ENCODE measurements at places on chromosomes 3 and 15.

DNA sequence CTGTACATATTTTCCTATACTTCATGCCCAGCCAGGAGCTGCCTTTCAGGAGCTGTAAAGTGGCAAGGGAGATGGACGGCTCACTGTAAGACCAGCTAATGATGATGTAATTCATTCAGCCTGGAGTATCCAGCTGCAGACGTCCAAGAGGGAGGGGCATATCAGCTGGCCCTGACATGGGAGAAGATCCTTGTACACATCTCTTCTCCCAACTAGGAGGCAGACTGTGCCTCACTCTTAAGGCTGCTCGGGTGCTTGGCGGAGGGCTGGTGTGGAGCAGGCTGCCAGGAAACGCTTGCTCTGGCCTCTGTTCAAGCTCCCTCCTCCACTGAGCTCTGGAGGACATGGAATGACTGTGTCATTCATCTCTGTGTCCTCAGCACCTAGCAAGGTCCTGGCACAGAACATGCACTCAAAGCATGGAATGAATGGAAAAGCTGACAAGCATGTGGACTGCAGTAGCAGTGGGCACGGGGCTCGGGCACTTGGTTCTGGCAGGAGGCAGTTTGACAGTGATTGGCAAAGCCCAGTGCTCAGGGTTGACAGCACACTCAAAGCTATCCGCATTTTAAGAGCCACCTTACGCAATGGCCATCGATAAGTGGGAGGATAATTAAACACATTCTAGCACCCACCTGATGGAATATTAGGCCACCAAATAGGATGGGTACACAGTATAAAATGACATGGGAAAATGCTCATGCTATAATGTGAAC lies 72.4 kb downstream of the TBC1D2B start:
- DNase-seq = no peak

GRCh38 chr3:180680097-180680430 lies 775 bp upstream of the CCDC39 start:
- DNase-seq = no peak

DNA sequence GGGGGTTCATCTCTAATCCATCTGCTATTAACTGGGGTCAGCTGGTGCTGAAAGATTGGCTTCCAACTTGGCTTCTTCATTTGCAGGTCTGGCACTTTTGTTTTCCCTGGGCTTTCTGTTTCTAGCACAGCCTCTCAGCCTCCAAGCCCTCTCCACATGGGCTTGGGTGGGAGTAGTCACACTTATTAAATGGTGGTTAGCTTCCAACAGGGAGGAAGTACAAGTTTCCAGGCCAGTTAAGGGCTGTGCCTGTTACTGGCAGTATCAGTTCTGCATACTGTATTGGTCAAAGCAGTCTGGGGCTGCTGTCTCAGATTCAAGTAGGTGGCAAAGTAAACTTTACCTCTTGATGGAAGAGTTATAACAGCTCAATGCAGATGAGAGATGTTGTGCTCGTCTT lies 627.1 kb upstream of the CCDC54 start:
- no peak for DNase-seq

- DNase-seq = no peak
Measured at GRCh38 chr15:70387081-70387480, 289.4 kb upstream of the TLE3 start.

DNA sequence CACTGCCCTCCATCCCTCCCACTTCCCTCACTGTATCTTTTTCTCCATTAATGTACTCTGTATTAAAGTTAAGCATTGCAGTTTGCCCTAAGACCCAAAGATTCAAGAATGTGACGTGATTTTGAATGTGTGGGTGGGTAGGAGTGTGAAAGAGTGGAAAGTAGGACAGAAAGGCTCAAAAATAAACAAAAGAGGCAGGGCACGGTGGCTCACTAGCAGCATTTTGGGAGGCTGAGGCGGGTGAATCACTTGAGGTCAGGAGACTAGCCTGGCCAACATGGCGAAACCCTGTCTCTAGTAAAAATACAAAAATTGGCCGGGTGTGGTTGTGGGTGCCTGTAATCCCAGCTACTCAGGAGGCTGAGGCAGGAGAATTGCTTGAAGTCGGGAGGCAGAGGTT lies 18.4 kb downstream of the TFRC start:
- DNase-seq = no peak

GRCh38 chr15:36882487-36883131 lies 217.7 kb downstream of the MEIS2 start:
- no peak for DNase-seq

GRCh38 chr3:119619094-119619493 lies 21.4 kb downstream of the PLA1A start:
- no peak for DNase-seq

Data from suprapubic skin (tissue), 4 donors.